Activated T-cell treated with anti-CD3 and anti-CD28 coated beads, Interleukin-2, amount 50 U/mL, for 1 hour (primary cell): ENCODE measurements at places on chromosomes 4 and X.

GRCh38 chrX:41036668-41037326 lies 48.4 kb upstream of the USP9X start:
- DNase-seq = no peak

- DNase-seq = no peak
These were observed 76.7 kb upstream of the HS3ST1 start for GRCh38 chr4:11505221-11505971.

GRCh38 chrX:23511793-23512192 lies 155.5 kb upstream of the PRDX4 start:
- DNase-seq = no peak

DNA sequence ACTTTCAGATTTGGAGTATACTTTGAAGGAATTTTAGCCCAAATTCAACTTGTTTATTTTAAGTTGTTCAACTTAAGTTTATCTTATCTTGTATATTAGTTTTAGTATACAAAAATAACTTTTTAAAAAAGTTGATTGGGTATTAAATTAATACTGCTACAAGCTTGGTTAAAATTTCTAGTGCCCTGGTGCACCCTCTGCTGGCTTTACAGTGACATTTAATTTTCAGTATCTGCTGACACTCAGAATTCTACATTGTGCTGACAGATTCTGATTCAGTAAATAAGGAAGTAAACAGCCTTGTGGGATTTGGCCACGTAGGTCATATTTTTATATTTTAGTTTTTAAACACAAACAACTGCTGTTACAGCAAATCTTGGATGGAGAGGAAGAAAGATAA lies 2.9 kb downstream of the EDA start:
- no peak for DNase-seq

DNA sequence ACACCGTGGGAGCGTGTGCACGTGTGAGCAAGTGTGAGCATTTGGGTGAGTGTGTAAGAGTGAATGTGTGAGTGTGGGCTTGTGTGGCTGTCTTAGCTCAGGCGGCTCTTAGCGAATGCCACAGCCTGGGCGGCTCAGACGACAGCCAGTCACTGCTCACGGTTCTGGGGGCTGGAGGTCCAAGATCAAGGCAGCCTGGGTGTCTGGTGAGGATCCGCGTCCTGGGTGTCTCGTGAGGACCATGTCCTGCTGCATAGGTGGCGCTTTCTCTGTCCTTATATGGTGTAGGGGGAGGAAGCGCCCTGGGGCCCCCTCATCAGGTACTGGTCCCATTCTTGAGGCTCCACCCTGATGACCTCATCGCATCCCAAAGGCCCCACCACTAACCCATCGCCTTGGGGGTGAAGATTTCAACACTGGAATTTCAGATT lies 4.5 kb downstream of the DOK7 start:
- no peak for DNase-seq

- no peak for DNase-seq
These were observed 141.4 kb downstream of the KLHL8 start for GRCh38 chr4:87078987-87079486.

GRCh38 chrX:136477026-136477425 lies 10.7 kb upstream of the BRS3 start:
- no peak for DNase-seq

DNA sequence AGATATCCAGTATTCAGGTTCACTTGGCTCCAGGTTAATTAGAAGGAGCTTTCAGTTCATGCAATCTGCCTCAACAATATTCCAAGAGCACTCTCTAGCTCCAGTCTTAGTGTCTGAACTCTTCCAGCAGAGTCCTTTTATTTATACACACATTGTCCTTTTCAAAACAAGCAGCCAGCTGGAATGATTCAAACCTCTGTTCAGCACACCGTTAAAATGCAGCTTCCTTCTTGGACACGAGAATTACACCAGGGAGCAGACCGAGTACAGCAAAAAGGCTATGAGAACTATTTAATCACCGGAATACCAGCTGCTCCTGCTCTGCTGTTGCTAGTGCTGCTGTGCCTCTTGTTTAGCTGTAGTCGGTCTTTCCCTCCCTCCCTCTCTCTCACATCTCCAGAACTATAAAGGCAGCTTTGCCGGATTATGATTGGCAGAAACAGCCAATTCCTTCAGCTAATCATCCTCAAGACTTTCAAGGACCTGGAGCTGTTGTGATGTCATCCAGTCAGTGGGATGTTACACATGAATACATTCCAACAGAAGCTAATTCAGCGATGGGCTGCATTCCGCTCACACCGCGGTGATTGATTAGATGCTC lies at the start of gene NDST4:
Gene NDST4, minus strand, starts transcription at position 115 of the 601 bp plus-strand sequence. CDS start 36,584 bp downstream, outside the sequence.
- no peak for DNase-seq

GRCh38 chr4:54712206-54712605 lies 54.4 kb downstream of the KIT start:
- no peak for DNase-seq

DNA sequence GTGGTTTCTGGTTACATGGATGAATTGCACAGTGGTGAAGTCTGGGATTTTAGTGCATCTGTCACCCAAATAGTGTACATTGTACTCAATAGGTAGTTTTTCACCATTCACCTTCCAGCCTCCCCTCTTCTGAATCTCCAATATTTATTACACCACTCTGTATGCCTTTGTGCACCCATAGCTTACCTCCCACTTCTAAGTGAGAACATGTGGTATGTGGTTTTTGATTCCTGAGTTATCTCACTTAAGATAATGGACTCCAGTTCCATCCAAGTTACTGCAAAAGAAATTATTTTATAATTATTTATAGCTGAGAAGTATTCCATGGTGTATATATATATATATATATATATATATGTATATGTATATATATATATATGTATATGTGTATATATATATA lies 155.8 kb downstream of the HHIP start:
- no peak for DNase-seq

DNA sequence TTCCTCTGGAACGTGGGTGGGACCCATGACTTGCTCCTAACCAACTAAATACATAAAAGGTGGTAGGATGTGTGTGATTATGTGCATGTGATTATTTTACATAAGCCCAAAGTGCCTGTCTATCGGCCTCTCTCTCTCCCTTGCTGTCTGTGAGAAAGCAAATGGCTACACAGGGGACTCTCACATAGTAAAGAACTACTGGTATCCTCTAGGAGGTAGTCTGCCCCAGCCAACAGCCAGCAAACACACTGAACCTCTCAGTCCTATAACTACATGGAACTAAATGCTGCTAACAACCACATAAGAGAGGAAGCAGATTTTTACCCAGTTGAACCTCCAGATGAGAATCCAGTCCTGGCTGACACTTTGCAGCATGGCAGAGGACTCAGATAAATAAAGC lies 1249.4 kb downstream of the ADGRL3 start:
- no peak for DNase-seq

GRCh38 chr4:37258221-37258620 lies 13.7 kb downstream of the NWD2 start:
- no peak for DNase-seq

DNA sequence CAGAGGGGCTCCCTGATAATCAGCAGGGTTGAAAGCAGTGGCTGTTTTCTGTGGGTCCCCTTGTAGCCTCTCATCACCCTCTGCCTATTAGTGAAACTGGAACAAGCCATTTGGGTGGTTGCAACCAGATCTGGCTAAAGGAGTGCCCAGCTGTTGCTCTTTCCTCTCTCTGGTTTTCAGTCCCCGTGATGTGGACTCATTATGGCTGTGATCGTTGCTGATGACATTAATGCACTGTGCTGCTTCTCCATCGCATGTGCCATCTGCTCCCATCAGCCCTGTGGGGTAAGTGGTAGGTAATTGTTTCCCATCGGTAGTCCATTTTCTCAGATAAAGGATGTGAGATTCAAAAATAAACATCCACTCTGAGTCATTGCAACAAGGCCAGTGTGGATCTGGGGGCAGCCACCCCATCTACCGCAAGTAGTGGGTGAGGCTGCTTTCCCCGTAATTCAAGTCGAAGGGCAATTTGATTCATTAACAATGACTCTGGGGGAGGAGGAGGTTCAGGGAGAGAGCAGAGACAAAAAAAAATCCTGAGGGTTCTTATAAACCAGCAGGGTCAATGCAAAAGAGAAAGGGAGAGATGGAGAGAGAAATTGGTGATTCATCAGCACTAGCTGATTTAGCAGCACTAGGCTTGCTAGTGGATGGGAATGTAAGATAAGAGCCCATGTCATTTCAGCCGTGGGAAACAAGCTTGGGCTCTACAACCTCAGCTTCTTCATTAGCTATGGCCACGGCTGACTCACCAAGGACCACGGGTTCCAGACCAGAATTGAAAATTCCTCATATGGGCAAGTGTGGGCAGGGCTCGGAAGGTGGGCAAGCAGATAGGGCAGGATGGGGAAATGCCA lies 357.8 kb downstream of the MID1IP1 start:
- DNase-seq = no peak

- no peak for DNase-seq
These were observed 138.9 kb downstream of the SMIM20 start for GRCh38 chr4:26052663-26053541.

GRCh38 chrX:39736216-39737211 lies 361.2 kb downstream of the BCOR start:
- no peak for DNase-seq

DNA sequence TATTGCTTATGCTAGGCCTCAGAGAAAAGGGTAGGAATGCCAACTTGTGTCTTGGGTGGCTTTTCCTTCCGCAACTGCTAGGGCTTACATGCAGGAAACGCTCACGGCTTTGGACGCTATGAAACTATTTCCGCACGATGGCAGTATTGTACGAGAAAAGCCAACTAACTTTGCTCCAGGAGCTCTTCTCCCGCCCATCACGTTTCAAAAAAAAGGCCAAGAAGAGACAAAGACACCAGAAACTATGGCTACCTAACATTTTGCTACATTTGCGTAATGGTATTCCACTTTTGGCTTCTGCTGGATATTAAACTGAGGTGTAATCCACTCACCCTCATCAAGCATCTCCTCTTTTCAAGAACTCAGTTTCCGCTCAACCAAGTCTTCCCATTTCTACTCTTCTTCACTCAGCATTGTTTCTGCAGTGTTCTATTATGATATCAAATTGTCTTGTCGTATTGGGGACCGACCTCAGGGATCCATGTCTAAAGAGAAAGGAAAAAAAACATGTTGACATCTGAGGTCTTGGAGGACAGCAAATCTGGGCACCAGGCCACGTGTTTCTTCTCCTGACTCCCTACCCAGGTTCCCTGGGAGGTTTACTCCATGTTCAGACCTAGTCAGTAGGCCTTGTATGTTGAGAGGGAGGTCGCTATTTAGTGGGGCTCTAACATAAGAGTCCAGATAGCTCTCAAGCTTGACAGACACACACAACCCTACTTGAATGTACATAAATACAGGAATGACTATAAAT lies 239.4 kb upstream of the STK26 start:
- peak; percentile 62 for DNase-seq

GRCh38 chr4:954211-955020 lies 19.0 kb downstream of the DGKQ start:
- no peak for DNase-seq
